ENCODE measurements at places on chromosomes 2 and 18.

DNA sequence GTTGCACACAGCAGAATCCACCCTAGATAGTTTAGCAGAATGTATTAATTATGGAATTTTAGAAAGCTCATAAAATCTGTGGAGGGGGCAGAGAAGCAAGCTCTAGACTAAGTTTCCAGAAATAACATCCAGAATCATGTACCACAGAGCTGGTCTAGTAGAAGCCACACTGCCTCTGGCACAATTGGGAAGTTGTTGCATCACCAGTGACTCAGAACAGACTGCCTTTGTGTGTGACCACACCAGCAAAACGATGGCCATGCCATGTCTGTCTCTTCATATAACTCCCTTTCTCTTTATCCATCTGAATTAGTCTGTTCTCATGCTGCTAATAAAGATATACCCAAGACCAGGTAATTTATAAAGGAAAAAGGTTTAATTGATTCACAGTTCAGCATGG lies 158.9 kb downstream of the CCDC148 start:
- no peak for DNase-seq

DNA sequence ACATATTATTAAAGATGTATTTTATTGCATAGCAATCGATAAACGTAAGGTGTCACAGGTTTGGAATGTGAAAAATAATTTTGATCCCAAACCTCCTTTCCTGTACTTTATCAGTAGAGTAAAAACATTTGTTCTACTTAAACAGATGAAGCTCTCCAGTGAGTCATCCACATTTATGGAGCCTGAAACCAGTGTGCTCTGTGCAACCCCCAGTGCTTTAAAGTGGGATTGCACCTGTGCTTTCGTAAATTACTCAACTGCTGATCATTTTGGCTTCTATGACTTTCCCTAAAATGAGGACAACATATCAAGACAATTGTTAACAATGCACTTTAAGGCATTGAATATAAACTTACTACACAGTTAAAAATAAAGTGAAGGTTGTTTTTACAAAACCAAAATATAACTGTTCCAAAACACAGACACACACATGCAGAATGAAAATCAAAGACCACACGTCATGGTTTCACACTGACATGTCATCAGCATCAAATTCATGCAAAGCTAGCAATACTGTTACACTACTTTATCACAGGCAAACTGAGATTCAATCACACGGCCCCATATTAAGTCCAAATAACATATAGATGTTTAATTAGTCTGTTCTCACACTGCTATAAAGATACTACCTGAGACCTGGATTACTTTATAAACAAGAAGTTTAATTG lies 9.7 kb downstream of the TMEM18 start:
- DNase-seq: no peak

- DNase-seq: no peak
These were observed 421.9 kb downstream of the LPIN1 start for GRCh38 chr2:12168354-12168753.

DNA sequence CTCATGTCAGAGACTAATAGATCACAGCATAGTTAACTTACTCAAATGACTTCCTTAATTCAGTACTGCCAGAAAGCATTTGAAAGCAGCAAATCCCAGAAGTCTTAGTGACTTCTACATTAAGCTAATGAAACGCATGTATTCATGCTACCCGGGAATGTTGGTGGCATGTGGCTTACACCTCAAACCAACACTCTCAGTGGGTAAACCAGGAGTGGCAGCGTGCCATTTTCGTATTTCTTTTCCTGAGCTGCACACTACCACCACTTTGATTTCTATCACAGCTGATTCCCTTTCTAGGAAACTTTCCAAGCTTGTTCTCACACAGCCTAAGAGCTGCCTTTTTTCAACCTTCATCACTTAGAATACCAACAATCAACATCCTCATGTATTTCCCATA lies 646.6 kb downstream of the NRXN1 start:
- no peak for DNase-seq

GRCh38 chr2:201144101-201145051 lies 28.4 kb downstream of the CFLAR start:
- DNase-seq: no peak

- no peak for DNase-seq
These were observed 96.4 kb downstream of the EPB41L3 start for GRCh38 chr18:5447442-5447841.

DNA sequence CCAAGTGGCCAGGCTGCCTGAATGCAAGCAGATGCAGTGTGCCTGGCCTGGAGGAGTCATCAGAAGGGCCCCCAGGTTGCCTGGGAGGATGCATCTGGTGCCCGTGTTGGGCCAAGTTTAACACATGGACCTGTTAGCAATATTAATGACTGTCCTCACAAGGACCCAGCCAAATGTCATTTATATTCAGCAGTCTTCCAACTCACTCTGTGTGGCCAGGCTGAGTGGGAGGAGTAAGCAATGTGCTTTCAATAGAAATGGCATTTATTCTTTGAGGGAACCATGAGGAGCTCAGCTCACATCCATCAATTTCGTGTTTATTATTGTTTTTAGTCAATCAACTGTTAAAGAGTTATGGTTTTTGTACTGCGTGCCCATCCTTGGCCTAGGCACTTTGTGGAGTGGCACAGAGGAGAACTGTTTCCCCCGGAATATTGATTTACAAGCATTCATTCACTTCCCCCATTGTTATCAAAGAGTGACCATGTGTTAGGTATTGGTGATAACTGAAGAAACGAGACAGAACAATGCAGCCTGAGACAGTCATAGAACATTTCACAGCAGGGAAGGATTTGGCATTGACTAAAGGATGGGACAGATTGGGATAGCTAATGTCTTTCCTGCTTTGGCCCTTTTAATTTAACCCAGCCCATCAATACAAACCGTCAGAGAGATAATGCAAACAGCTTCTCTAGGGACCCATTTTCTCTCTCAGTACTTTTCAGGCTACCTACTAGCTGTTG lies 725.2 kb downstream of the TSN start:
- DNase-seq: no peak
